ENCODE measurements at places on chromosomes 11 and 22. TPM values are rescaled to one million over a fixed set of nuclear protein-coding genes. Genes with fewer than 3 reads are reported as not detected.

SOX10 gene
- total RNA-seq: not detected

LGALS12 gene
- total RNA-seq: not detected

MFRP gene
- total RNA-seq: not detected

SLC22A8 gene
- not detected for total RNA-seq

MTCH2 gene
- total RNA-seq: 49.5 TPM

PITPNB gene
- 14.1 TPM for total RNA-seq

APOA4 gene
- total RNA-seq: not detected

DGAT2 gene
- 1.9 TPM for total RNA-seq

RASD2 gene
- total RNA-seq: not detected

FJX1 gene
- total RNA-seq: not detected

MUC6 gene
- total RNA-seq: not detected

SLC5A4 gene
- not detected for total RNA-seq

SYT12 gene
- not detected for total RNA-seq

DCHS1 gene
- total RNA-seq: 0.04 TPM

PGA3 gene
- total RNA-seq: not detected

GLB1L3 gene
- not detected for total RNA-seq

FAM181B gene
- total RNA-seq: not detected

CCDC89 gene
- total RNA-seq: 0.37 TPM

DEUP1 gene
- not detected for total RNA-seq

SHANK2 gene
- not detected for total RNA-seq

MS4A14 gene
- total RNA-seq: 0.65 TPM

PANX3 gene
- not detected for total RNA-seq

NEU3 gene
- 133 TPM for total RNA-seq

DMC1 gene
- 3.8 TPM for total RNA-seq

OR2D2 gene
- total RNA-seq: 0.71 TPM

YPEL4 gene
- not detected for total RNA-seq

MYEOV gene
- total RNA-seq: 0.22 TPM

CHRDL2 gene
- not detected for total RNA-seq

PDE2A gene
- total RNA-seq: 1.8 TPM
